ENCODE measurements at places on chromosomes 4 and X.
A peak's percentile ranks its signal among the peaks of the same experiment; 100 is the strongest.

DNA sequence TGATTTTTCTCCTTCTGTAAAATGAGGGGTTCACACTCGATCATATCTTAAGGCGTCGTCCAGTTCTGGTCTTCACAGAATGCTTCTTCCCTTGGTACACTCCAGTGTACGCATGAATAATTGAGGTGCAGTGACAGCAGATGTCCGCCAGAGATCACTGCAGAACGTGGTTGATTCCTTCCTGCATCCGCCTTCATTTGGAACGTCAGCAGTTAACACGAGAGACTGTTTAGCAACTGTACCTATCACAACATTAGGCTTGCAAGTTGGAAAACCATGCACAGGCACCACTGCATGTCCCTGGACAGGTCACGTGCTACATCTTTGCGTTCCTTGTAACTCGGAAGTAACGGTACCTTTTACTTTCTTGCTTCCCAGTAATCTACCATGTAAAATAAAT lies 66.0 kb upstream of the GEMIN8 start:
- DNase-seq, result peak; percentile 78

DNA sequence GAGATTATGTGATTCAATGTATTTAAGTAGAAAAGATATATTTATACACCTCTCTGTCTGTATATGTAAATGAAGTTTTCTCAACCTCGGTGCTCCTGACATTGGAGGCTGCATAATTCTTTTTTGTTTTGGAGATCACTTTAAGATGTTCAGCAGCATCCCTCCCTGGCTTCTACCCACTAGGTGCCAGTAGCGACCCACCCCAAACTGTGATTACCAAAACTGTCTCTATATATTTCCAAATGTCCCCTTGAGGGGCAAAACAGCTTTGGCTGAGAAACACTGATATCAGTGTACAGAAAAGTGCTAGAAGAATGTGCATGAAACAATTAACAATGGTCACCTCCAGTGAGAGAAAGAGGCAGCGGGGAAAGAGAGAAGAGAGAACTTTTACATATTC lies 51.2 kb downstream of the DCX start:
- peak; percentile 18 for DNase-seq

DNA sequence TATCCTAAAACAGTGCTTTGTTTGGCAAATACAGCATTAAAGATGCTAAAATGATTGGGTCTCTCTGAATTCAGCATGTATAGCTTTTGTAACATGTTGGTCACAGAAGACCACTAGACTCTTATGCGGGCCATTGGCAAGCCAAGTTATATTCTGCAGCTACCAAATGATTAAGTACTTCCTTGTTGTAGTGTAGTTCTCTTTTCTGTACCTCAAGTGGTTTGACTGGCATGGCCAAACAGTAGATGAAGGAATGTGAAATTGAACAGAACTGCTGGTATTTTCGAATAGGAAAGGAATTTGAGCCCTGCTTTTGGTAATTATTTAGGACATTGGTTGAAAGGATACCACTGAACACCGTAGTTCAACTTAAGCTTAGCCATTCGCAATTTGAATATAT lies 193.9 kb upstream of the GPC4 start:
- no peak for DNase-seq

DNA sequence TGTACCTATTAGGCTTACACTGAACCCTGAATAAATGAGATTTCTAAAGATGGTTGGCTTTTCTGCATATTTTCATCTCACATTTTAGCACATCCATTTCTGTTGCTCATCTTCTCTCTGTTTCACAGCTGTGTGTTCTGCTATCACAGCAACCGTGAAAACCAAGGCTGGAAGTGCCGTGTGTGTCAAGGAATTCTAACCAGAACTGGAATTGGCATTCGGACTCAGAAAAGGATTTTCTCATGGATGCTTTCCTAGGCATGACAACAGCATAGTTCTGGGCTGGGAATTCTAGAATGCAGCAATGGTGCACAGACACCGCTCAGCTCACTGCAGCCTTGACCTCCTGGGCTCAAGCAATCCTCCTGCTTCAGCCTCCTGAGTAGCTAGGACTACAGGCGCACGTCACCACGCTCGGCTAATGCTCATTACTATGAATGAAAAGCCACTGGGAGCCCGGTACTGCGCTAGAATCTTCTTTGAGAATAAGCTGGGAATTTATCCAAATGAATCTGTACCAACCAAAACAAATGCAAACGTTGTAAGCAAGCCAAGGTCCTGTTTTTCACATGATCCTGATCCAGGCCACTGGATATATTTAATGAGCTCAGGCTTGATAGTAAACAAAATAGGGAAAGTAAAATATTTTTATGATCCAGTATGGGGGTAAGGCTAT lies 105.2 kb downstream of the RBM47 start:
- DNase-seq, result no peak

DNA sequence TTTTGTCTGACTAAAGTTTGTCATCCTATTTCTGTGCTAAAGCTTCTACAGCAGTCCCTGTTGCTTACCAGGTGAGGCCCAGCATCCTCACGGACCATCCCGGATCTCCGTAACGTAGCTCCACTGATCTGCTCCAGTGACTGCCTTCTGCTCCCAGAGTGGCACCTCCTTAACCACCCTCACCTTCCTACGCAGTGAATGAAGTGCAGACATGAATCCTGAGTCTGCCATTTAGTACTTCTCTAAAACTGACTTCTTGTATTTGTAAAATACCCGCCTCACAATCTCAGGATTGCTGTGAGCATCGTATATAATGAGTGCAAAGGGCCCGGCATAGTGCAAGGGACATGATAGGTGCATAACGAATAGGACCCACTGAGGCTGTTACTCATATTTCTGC lies 27.7 kb upstream of the ACSL1 start:
- DNase-seq, result no peak

Measured in eye (tissue), 1 donor.